Right renal cortex interstitium (tissue), 3 donors: ENCODE measurements at places on chromosomes 5 and 9. TPM values are rescaled to one million over a fixed set of nuclear protein-coding genes. Genes with fewer than 3 reads are reported as not detected.

Gene GKAP1
- polyA plus RNA-seq, result 18.4 TPM

Gene FAM114A2
- 32.6 TPM for polyA plus RNA-seq

DNA sequence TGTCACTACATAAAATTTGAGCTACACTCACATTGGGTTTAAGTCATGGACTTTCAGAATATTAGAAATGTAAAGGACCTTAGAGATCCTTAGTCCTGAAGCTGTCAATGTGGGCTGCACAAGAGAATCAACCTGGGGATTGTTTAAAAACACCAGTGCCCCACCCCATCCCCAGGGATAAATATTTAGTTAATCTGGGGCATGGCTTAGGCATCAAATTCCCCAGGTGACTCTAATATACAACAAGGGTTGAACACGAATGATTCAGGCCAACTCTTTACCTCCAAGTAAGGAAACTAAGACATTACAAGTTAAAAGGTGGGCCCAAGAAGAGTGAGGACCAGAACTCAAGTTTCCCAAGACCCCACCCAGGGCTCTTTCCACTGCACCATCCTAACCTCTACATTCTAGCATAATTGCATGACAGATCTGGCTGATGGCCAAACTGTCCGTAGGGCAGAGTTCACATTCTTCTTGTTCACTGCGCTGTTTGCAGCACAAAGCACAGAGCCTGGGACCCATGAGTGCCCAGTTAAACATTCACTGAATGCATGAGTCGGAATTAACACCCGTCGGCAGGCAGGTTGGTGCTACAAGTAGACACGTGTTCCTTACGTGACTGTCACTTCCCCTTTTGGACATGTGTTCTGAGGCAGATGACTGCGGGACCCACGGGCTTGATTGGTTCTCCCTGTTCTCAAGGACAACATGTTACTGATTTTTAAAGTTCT is 25.2 kb downstream of the CYFIP2 start:
- no peak for DNase-seq

DNA sequence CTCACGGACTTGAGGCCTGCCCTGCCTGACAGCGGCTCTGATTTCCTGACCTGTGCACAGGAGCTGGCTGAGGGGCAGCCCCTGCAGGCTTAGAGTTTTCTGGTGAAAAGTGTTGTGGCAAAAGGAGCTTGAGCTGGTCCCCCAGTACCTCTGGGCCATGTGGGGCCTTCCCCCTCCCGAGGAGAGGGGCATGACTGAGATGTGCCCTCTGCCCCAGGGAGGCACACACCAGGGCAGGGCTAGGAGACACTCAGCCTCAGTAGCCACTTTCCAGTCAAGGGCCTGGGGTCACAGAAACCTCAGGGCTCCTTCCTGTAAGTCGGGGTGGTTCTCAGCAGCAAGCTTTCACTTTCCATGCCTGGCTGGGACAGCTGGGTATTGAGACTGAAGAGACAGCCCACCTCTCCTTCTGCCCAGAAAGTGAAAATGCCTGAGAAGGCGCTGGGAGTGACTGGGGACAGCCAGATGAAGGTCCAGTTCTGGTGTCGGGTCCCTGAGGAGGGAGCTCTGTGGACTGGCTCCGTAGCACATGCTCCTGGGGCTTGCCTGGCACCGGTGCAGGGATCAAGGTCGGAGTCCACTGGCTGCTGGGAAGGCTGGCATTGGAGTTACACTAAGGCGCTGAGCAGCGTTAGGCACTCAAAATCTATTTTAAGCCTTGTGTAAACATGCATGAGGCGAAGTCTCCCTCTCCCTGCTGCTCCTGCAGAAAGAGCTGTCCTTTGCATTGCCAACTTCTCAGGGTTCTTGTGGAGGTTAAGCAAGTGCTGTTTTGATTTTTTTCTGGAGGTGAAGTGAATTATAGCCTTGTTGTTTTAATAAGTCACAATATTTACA is 394.9 kb downstream of the GADD45G start:
- DNase-seq, result no peak

Gene MYOT
- 0.94 TPM for polyA plus RNA-seq

DNA sequence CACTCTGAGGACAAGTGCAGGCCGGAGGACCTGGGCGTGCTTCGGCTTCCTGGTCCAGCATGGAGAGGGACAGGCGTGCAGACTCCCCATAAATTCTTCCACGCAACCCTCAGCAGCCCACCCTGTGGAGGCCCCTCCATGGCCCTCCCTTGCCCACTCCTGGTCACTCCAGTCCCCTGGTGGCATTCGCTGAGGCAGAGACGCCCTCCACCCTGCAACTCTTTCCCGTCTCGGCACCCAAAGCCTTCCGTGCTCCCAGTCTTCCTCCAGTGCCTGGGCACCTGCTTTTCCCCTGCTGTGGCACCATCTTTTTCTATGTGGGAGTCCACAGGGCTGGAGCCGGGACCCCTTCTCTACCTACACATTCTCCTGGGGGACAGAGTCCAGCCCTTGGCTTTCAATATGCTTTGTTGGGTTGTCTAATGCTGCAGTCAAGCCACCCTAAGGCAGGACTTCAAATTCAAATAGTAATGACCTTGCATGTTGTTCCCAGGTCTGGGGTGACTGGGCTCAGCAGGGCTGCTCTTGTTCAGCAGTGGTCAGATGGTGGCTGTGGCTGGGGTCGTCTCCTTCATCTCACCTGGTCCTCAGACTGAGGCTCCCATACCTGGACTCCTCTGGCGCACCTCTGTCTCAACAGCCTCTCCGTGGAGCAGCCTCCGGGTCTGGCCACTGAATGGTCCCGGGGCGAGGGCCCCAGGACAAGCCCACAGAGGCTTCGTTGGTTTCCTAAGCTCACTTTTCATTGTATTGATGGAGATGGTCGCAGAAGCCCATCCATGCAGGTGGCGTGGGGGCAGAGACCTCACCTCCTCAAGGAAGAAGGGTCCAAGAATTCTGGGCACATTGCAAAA is 15.2 kb downstream of the MRPL36 start:
- no peak for DNase-seq

DNA sequence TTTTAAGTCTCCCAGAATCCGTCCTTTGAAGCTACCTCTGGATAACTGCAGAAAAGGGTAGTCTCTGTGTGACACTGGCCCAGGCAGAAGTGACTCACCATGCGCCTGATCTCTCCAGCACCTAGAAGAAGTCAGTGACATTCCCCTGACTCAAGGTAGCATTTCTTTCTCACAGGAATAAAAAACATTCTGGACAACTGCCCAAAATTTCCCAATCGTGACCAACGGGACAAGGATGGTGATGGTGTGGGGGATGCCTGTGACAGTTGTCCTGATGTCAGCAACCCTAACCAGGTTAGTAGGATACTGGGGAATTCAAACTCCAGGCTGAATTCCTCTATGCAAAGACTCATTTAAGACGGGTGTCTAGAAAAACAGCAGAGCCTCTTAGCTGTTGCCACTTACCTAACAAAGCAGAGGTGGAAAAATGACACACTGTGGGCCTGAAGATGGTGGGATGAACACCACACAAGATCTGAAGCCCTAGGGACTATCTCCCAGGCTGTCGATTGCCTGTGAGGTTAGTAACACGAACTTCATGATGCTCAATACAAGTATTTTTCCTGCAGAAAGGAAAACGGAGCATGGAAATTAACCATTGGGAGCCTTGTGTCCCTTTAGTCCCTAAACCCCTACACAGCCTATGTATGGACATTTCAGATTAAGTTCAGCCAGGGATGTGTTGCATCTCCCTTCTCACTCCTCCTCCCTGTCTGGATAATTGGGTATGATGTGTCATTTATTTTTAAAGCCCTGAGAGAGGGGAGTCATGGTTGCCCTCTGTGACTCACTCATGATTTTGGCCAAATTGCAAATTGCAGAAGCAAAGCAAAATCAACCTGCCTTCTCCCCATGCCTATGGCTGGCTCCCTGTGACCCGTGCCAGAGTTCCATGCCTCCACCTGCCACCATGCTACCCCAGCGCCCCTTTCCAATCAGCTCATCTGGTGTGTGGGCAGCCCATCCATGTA is 37.2 kb downstream of the THBS4 start:
- DNase-seq, result no peak

DNA sequence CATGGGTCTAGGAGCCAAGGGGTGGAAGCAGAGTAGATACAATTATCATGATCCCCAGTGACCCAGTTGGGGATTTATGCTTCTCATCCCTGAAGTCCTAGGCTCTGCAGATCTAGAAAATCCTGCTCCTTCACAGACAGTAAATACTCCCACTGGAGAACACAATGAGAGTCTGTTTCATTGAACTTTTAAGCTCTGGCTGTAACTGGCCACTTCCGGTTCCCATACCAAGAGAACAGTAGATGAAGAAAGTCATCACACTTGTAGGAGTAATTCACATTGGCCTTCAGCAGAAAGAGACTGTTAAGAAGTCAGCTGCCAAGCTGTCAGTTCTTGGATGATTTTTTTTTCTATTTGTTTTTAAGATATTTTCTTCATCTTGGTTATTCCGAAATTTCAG is 597.1 kb downstream of the ACTL7B start:
- DNase-seq, result no peak

Gene RORB
- polyA plus RNA-seq, result 0.13 TPM

GRCh38 chr5:42545038-42545437 is 121.8 kb downstream of the GHR start:
- no peak for DNase-seq

DNA sequence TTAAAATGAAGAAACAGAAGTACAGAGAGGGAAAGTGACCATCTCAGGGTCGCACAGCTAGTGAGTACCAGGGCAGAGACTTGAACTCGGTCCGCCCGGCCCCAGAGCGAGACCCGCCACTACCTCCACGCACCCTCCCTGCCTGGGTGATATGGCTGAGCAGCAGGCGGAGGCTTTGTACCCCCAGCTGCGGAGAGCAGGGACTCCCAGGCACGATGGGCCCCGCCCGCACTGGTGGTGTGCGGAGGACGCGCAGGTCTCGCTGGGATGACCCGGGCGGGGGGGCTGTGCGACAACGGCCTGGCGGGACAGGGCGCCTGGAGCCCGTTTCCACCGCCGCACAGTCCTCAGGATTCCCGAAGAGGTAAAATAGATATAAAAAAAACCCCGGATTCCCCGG is 64.7 kb upstream of the LARP1 start:
- DNase-seq, result no peak

DNA sequence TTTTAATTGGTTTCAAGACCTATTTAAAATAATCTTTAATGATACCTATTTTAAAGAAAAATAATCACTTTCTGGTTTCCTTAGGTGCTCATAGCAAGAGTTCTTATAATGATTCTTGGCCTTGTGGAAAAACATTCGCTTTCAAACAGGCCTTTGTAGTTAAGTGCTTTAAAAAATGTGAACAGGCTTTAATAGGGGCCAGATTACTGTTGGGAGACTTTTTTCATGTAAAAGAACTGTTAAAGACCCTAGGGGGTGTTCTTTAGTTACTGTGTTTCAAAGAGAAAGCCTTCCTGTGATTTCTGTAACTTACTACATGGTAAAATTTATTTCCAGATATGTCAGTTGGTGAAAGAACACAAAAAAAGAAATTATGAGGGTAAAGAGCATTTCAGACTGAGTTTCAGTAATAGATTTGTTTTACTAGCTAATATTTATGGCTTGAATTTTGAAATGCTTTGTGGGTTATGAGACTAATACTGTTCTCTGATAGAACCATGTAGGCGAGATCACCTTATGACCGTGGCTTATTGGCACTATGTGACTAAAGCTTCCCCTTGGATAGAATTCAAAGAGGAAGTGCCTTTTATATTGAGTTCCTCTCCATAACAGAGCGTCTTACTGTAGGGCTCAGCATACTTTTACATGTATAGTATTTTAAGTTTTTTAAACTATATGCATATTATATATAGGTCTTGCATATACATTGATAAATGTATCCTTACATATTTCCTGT is 70.7 kb downstream of the CSNK1G3 start:
- no peak for DNase-seq

DNA sequence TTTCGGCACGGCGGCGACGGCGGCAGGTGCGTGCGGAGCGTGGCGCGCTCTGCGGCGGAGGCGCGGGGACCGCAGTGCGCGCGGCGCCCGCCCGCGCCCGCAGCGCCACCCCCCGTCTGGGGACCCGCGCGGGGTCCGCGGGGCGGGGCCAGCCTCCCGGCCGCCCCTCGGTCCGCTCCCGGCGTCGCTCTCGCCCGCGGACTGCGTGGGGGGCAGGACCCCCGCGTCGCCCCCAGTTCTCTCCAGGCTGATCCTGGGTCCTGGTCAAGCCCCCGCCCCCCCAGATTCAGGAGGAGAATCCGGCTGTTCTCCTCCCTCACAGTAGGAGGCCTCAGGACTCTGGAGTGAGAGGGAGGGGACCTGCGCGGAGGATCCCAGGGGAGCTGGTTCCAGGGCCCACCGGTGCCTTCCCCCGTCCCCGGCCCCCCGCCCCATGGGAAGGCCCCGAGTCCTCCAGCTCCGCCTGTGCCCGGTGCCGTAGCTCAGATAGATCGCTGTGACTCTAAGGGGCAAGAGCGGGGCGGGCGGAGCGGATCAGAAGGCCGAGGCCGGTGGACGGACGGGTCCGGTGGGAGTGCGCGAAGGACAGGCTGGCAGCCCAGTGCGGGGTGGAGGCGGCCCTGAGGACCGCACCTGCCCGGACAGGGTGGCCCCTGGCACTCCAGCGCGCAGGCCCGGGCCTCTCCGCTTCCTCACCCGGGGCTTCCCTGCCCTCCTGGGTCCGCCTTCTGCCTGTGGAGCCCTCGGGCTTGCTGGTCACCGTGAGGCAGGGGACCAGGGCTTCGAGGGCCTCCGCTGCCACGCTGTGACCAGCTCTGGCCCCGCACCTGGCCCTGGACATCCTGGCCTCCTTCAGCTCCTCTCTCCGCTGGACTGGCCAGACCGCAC is at the start of gene RNF208:
TSS of gene RNF208 (minus strand) at position 51 of the 888 bp plus-strand sequence. CDS start 1,028 bp downstream, outside the sequence.
- DNase-seq, result no peak

DNA sequence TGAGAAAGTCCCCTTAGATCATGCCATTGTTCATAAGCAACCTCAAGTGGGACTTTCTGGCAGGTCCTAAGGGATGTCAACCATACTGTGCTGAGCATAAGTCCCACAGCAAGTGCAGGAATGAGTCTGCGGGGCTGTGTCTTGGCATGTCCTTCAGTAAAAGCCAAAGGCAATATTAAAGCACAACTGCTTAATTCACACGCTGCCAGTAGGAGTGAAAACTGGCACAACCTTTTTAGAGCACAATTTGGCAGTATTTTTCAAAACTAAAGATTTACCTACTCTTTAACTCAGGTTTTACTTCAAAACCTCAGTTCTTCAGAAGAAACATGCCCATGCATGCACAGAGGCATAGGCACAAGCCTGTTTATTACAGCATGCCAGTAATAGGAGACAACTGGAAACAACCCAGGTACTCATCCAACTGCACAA is 24.4 kb upstream of the SMAD5 start:
- no peak for DNase-seq

DNA sequence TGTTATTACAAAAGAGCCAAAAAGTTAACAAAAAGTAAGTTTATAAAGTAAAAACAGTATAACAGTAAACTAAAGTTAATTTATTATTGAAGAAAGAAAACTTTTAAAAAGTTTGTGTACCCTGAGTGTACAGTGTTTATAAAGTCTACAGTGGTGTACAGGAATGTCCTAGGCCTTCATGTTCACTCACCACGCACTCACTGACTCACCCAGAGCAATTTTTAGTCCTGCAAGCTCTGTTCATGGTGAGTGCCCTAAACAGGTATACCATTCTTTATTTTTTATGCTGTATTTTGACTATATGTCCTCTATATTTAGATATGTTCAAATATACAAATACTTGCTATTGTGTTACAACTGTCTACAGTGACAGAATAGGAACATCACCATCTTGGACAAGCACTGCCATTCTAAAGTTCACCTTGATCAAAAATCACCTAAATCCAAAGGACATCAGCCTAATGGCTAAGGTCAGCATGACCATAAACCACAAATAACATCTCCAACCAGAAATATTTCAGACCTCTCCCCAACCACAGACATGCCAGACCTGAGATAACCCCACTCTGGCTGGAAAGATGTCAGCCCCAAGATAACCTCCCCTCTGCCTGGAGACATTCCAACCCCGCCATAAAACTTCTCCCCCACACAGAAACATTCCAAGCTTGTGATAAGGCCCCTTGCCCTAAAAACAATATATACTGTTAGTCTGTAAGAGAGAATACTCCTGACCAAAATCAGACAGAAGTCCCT is 56.1 kb downstream of the AGXT2 start:
- DNase-seq, result no peak
